Umbilical cord (tissue), 2 donors: ENCODE measurements at places on chromosomes 1 and 21. TPM values are rescaled to one million over a fixed set of nuclear protein-coding genes. Genes with fewer than 3 reads are reported as not detected.

SLAMF8 gene
- 4.3 TPM for total RNA-seq

NIBAN1 gene
- 283 TPM for total RNA-seq

TUT4 gene
- 87.4 TPM for total RNA-seq

PBX1 gene
- 119 TPM for total RNA-seq

KLHL17 gene
- total RNA-seq: 3.4 TPM

KCNA3 gene
- 3.6 TPM for total RNA-seq

PLCH2 gene
- 11.1 TPM for total RNA-seq

DMBX1 gene
- total RNA-seq: 1.4 TPM

FAM151A gene
- total RNA-seq: not detected

ALX3 gene
- 0.48 TPM for total RNA-seq

VANGL2 gene
- 1.9 TPM for total RNA-seq

DNAJC6 gene
- 4.1 TPM for total RNA-seq

CDC42BPA gene
- 110 TPM for total RNA-seq

PTGS2 gene
- 113 TPM for total RNA-seq

LEFTY1 gene
- 2.4 TPM for total RNA-seq

RASAL2 gene
- total RNA-seq: 40.7 TPM

MIXL1 gene
- total RNA-seq: 1.4 TPM

CYB561D1 gene
- 6.7 TPM for total RNA-seq

KAZN gene
- 9.4 TPM for total RNA-seq

PSMA5 gene
- total RNA-seq: 23.1 TPM

SPATA45 gene
- not detected for total RNA-seq

SERTAD4 gene
- total RNA-seq: 6.5 TPM

RAB25 gene
- total RNA-seq: 2.2 TPM

CELA3A gene
- total RNA-seq: not detected

NOS1AP gene
- total RNA-seq: 2.9 TPM

INKA2 gene
- total RNA-seq: 16.6 TPM

TMIGD3 gene
- total RNA-seq: 24.3 TPM

CADM3 gene
- total RNA-seq: 16.1 TPM

HOOK1 gene
- 6.3 TPM for total RNA-seq

CLDN19 gene
- total RNA-seq: not detected

PBXIP1 gene
- 120 TPM for total RNA-seq

MANEAL gene
- 1.7 TPM for total RNA-seq

LHX8 gene
- total RNA-seq: 1.7 TPM

AMY1C gene
- not detected for total RNA-seq

VWA5B1 gene
- 0.24 TPM for total RNA-seq

OR6K3 gene
- 6.3 TPM for total RNA-seq

F5 gene
- total RNA-seq: 2.9 TPM

ANKRD35 gene
- 0.72 TPM for total RNA-seq

BCAR3 gene
- total RNA-seq: 17.6 TPM

B3GALT5 gene
- 1.2 TPM for total RNA-seq

RAD54L gene
- total RNA-seq: not detected

NHLH1 gene
- 2.6 TPM for total RNA-seq

KRTAP10-6 gene
- not detected for total RNA-seq

DMRTA2 gene
- 0.24 TPM for total RNA-seq

SGIP1 gene
- 4.3 TPM for total RNA-seq

HPCAL4 gene
- total RNA-seq: 1.4 TPM

CFHR5 gene
- total RNA-seq: 0.72 TPM
